ENCODE measurements at places on chromosomes 3 and 15. TPM values are rescaled to one million over a fixed set of nuclear protein-coding genes. Genes with fewer than 3 reads are reported as not detected.

DNA sequence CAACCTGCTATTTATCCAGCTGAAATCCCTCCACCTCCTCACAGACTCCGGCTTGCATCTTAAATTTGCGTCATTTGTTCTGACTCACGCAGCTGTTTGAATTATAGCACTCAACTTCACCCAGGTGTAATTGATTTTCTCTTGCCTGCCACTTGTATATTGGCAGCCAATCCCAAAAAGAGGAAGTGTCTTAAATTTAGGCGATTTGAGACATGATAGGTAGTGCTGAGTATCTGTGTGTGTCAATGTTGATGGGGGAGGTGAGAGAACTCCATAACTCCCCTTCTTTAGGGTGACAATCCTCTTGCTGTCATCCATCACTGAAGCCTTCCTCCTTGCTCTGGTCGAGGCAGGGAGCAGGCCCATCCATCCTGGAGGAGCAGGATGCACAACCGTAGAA lies 77.2 kb upstream of the TPRG1 start:
- no peak for DNase-seq

GRCh38 chr3:155449613-155450267 lies 156.3 kb upstream of the STRIT1 start:
- peak; percentile 25 for DNase-seq

- peak; percentile 34 for DNase-seq
Observed at GRCh38 chr15:58410353-58410752, 21.4 kb upstream of the LIPC start.

ZNF660 gene
- 3.4 TPM for total RNA-seq

DNA sequence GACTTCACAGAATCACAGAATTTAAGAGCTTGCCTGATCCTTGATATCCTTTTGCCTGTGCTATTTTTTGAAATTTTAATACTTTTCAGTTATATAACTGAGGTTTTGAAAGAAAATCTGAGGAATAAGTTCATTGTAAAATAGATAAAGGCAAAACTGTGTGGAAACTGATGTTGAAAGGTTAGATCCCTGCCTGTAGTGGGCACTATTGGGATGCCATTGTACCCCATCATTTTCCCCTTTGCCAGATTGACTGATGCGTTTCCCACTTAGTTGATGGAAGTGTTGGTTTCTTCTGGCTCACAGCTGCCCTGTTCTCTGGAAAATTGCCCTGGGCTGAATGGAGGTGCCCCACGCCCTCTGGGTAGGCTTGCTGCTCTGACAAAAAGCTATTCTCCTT lies 387.9 kb downstream of the RBMS3 start:
- no peak for DNase-seq

- DNase-seq, result no peak
Observed at GRCh38 chr3:134009345-134010000, 20.3 kb downstream of the SLCO2A1 start.

Measured in tongue (tissue), 3 donors.